Activated T-cell treated with anti-CD3 and anti-CD28 coated beads, Interleukin-2, amount 50 U/mL, for 48 hours (primary cell): ENCODE measurements at places on chromosomes 3 and 15.

GRCh38 chr15:61857169-61857829, 202.9 kb downstream of the VPS13C start:
- no peak for DNase-seq

GRCh38 chr3:21481991-21482390, 269.0 kb downstream of the ZNF385D start:
- DNase-seq: no peak

DNA sequence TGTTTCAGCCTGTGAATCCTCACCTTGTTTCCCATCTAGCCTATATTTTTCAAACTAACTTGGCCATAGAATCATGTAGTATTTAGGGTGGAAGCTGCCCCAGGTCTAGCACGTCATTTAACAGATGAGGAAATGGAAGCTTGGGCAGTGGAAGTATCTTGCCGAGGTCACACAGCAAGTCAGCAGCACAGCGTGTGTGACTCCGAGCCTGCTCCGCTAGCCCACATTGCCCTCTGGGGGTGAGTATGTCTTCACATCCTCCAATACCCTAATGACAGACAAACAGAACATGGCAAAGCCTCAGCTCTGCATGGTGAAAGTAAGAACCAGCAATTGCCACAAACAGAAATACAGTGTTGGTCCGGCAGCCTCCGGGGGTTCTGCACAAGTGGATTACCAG, 2.2 kb upstream of the CCR5 start:
- DNase-seq: peak; percentile 69

DNA sequence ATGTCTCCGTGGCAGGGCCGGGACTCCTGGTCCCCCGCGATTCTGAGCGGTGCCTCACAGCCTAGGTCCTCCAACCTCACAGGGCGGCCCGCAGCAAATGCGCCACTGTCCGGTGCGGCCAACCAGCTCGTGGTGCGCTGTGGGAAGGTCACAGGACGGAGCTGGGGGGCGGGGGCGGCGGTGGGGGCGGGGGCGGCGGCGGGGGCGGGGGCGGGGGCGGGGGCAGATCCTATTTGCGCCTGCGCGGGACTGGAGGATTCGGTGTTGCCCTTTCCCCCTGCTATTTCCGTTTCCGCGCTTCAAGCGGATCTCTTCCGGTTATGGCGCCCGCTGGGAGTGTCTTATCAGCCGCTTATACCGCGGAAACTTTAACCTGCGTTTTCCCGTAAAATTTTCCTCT, 106.7 kb upstream of the SNRPN start:
- no peak for DNase-seq

DNA sequence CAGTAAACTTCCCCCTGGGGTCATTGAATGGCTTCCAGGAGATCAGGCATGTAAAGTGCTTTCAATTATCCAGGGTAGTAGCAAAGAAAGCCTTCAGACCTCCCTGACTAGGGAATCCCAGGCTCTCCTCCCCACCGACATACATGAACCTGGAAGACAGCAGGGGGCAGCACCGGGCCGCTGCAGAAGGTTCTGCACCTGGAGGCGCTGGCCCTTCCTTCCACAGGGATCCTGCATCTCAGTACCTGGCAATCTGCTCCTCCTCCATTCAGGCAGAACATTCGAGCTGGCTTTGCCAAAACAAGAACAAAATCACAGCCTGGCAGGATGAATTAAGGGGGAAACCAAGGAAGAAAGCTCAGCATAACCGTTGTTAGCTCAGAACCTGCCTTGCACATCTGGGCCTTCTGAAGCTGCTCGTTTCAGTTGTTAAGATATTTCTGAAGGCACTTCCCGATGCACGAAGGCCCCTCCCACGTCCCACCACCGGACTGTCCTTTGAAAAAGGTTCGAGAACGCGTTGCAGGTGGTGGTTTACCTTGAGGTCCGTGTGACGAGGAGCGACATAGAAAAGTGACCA, 237.7 kb downstream of the SLCO3A1 start:
- DNase-seq: peak; percentile 34

DNA sequence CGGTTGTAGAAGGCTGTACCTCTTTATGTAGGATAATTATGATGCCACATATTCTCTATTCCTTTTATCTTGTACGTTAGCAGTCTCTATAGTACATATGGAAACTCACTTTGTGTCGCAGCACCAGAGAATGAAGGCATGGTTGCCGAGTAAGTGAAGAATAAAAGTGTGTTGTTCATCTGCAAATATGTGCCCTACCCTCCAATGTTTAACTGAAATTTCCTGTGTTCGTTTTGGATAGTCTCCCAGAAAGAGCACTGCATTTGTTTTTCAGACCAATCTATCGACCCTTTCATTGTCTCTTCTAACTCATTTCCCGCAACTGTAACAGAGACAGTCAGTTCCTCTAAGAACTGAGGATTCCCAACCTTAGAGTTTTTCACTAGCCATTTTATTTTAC, 592.8 kb downstream of the TUSC7 start:
- no peak for DNase-seq

- no peak for DNase-seq
These were observed 87.7 kb upstream of the NEO1 start for GRCh38 chr15:72964542-72964941.

DNA sequence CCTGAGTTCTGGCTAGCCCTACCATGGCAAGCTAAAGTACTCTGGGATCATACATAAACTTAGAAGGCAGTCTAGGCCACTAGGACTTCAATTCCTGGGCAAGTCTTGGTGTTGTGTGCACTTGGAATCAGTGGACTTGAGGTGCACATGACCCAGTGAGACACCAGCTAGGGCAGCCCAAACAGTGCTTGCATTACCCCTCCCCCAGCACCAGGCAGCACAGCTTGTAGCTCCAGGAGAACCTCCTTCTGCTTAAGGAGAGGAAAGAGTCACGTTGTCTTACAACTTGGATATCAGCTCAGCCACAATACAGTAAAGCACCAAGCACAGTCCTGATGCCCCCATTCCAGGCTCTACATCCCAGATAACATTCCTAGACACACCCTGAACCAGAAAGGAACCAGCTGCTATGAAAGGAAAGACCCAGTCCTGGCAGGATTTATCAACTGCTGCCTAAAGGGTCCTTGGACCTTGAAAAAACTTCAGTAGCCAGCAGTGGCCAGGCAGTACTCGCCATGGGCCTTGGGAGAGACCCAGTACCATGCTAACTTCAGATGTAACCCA, 57.2 kb downstream of the MYO9A start:
- DNase-seq: no peak

GRCh38 chr3:113133140-113133539, 78.2 kb upstream of the BOC start:
- no peak for DNase-seq

GRCh38 chr3:41464401-41464800, 265.1 kb downstream of the CTNNB1 start:
- no peak for DNase-seq

GRCh38 chr15:64884679-64885078, 27.0 kb upstream of the ANKDD1A start:
- DNase-seq: no peak

GRCh38 chr3:102177075-102177755, 257.6 kb upstream of the ZPLD1 start:
- DNase-seq: no peak

DNA sequence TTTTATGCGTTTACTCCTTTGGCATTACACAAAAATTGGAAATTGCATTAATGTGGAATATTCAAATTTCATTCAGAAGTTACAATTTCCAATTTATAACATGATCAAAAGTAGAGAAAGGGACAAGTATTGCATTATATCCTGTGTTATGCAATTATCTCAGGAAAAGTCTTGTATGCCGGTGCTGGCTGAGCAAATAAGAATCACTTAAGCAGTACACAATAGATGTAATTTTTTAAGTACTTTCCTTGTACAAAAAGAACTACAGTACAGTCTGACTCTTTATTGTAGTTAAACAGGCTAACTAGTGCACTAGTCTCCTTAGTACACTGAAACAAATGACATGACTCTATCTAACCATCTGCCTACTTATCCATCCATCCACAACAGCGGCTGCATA, 493.2 kb upstream of the KCNMB2 start:
- DNase-seq: no peak

- no peak for DNase-seq
These were observed 60.0 kb upstream of the NTRK3 start for GRCh38 chr15:88316586-88316985.

DNA sequence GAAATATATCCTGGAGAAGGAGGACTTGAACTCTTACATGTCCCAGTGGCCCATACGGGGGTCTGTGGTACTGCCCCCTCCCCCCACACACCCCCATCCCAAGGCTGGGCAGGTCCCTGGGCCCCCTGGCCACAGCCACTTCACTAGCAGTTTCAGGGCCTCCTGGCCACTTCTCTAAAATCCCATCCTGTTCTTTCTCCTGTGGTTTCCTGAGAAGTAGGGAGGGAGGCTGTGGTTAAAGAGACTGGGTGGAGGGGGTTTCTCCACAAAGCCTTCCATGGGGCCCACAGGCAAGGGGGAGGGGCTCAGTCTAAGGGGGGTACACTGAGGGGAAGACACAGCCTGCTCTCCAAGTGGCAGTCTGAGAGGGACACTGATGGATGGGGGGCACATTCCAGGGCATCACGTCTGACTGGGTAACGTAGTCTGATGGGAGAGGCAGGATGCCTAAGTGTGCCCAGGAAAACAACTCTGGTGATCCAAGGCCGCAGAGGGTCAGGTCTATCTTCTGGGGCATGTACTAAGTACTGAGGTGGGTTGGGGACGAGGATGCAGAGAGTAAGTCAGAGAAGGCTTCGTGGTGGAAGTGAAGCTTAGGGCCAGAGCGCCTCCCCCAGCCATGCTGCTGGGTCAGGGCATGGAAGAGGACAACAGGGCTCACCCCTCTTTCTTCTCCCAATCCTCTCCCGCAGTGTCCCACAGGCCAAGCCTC, 48.0 kb upstream of the C15orf39 start:
- no peak for DNase-seq

DNA sequence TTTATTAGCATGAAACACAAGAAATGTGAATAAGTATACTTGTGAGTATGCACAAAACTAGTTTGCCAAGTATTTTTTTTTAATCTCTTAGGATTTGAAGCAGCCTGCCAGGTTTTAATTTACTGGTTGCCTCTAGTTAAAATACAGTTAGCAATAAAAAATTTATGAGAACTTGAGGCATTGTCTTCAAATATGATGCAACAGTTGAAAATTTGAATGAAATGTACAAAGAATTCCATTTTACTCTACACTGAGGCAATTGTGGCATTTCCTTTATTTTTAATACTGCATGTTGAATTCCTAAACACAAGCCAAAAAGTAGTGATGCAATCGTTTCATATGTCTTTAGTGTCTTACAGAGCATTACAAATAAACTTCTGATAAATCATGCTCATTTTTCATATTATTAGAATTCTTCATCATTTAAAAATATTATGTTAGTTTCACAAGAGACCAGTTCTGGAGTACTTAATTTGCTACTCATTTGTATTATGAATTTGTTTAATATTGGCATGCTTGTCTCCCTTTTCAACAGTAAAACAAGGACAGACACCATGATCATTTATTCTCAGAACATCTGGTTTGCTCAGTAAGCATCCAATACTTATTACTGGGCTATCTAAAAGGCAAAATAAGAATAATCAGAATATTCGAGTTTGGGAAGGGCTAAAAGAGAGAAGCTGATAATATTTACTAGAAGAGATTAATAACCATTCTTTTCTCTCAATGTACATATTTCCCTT, 124.8 kb upstream of the PTX3 start:
- no peak for DNase-seq
